ENCODE measurements at places on chromosomes 7 and 10.

DNA sequence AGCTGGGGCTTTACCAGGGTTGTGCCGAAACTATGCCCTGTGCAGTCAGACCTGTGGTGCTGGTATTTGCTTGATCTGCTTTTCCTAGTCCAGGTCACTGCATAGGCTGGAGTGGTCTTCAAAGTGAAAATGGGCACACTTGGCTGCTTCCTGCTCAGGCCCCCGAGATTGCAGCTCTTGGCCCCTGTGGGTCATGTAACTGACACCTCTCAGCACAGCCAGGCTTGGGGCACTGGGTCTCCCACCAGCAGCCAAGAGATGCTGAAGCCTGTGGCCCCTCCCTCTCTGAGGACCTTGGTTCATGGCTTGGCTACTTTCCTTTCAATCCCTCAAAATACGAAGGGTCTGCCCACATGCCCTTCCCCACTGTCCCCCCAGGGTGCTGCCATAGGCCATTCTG, 33.7 kb downstream of the PDIA4 start:
- DNase-seq: no peak

DNA sequence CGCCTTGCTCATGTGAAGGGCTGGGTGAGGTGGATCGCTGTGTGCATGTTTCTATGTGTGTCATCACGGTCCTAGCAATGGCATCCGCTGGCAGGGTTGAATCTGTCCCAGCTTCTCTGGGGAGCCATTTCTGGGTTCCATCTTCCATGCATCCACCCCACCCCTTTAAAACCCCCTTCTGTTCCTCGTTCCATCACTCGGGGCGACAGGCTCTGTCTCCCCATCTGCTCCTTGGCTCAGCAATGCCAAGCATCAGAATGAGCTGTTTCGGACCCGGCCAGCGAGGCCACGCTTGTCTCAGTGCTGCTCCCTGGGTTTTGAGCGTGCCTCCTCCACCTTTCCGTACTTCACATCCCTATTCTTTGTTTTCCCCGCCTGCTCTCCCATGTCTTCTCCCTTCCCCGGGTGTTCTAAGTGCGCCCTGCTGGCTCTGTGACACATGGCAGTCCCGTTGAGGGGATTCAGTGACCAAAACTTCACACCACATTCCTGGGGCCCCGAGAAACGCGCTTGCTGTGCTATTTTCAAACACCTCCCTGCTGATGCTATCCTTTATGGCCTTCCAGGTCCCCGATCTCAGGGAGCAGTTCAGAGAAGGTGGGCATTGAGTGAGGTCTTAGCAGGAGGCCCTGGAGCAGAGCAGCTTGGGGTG, 554.1 kb upstream of the FOXK1 start:
- DNase-seq: no peak

- DNase-seq: no peak
Observed at GRCh38 chr7:70040970-70041766, 442.9 kb downstream of the AUTS2 start.

- no peak for DNase-seq
Observed at GRCh38 chr7:105131890-105132289, 117.9 kb downstream of the KMT2E start.

DNA sequence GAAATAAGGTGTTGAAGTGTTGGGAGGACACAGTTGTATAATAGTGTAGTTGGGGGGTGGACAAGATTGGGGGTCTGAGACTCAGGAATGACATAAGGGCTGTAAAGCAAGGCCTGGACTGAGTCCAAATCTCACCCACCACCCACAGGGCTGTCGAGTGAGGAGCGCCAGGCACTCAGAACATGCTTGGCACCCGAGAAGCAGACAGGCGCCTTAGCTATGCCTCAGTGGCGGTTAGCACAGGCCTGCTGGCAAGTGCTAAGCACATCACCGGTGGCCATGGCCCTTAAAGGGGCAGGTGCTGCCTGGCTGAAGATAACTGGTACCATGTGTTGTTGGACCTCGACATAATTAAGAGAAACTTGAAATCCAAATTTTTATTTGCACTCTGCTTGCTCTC, 90.7 kb downstream of the COL13A1 start:
- DNase-seq: no peak

DNA sequence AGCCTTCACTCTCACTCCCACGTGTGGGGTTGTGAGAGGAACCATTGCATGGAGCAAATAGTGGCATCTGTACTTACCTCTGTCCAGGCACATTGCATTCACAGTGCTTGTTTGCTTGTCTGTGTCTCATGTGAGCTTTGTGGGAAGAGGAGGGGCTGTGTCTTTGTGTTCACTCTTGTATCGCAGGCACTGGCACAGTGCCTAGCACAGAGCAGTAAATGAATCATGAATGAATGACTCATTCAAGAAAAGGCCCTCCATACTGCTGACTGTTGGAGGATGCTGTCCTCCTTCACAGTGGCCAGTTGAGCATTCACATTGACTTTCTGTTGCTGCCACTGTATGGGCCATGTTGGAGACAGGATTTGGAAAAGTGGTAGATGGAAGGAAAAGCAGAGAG, 125.3 kb downstream of the SORCS3 start:
- DNase-seq: no peak

DNA sequence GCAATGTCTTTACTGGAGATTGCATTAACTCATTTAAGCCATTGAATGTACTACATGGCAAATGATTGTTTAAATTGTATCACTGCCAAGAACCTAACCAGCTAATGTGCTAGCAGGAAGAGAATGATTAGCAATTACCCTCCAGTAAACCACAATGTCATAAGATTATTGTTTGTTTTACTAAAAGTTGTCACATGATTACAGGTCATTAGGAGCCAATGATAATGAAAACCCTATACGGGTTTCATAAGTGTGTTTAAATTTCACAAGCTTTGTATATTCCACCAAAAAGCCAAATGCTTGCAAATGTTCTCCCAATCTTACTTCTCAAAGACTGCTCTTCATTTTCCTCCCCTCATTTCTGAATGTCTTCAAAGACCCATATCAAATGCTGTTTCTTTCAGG, 76.5 kb upstream of the PPP1R3C start:
- no peak for DNase-seq

DNA sequence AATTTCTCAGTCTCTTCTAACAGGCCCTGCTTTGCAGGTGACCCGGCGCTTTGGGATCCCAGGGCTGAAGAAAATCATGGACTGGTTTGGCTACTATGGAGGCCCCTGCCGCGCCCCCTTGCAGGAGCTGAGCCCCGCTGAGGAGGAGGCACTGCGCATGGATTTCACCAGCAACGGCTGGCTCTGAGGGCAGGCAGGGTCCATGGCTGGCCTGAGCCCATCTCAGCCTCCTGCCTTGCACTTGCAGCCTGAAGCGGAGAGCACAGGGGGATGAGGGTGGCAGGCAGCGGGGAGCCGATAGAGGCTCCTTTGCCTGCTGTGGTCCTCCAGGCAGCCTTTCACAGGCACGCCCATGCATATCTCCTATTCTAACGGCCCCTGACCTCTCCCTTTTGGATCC, 21.8 kb downstream of the MORN4 start:
- DNase-seq: no peak

GRCh38 chr7:102418592-102418991, 14.8 kb upstream of the ORAI2 start:
- DNase-seq: no peak

- no peak for DNase-seq
Observed at GRCh38 chr7:55030314-55030713, 11.5 kb downstream of the EGFR start.

DNA sequence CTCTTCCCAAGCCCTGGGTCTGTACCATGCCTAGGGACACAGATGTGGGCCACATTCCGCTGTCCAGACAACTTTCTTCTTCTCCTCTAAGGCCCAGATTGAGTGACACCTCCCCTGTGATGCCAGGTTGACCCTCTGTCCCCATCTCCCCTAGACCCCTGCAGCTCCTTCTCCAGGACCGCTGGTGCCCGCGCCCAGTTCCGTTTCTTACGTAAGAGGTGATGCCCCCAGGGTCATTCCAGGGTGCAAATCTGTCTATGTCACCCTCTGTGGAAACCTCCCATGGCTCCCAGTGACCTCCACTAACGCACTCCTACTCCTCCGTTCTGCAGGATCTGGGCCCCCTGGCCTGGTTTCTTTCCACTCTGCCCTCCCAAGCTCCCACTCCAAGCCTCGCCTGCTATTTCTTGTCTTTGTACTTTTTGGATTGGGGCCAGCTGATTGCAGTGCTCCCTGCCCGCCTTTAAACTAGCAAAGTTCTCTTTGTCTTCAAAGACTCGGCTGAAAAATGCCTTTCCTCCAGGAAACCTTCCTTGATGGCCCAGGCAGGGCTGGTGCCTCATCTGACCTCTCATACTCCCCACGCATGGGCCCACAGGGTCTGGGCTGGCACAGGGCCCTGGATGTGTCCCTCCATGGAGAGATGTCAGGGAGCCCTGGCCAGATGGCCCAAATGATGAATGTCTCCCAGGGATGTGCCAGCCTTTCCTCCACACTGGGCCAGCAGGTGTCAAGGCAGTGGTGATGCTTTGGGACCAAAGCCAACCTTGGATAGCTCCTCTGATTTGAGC, 21.3 kb upstream of the ELN start:
- DNase-seq: no peak

Measured in activated CD4-positive, alpha-beta T cell treated with anti-CD3 and anti-CD28 coated beads, Interleukin-10, Interleukin-2, amounts not matched to agents 100 ng/mL and 50 ng/mL, durations not matched to agents 16 hours and 8 hours (primary cell).